PC-3 (cell line): ENCODE measurements at places on chromosomes 4 and X. TPM values are rescaled to one million over a fixed set of nuclear protein-coding genes. Genes with fewer than 3 reads are reported as not detected.

Gene C4orf51
- not detected in 2 replicates for total RNA-seq

Gene CXCL3
- total RNA-seq, result 25.1 and 28.9 TPM in 2 replicates

DNA sequence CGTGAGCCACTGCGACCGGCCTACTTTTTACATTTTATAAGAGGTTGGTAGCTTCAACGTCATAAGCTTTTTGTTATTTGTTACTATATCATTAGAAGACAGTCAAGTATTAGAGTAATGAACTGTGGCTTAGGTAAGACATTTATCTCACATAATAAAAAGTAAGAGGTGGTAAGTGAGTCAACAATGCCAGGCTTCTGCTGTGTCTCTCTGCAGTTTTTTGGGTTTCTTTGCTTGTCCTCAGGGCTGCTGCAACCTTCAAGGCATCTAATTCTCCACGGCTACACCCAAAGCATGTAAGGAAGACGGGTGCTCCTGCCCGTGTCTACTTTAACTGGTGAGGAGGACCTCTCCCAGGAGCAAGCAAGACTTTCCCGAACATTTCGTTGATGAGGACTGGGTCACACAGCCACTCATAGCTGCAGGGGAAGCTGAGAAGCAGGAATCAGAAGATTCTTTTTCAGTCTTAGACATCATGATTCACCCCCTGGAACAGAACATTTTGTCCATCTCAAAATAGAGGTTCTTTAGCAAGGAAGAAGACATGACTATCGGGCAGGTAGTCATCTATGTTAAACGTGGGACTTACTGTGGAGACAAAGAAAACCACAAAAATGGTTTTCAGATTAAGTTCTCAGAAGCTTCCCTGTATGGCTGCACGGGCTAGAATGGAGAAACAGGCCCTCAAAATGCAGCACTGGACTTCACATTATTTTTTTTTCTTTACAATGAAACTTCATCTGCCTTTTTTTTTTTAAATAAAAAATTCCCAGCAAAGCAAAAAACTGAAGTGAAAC is 13.0 kb upstream of the RHOH start:
- no peak for DNase-seq

- no peak for DNase-seq
Measured at GRCh38 chr4:16203083-16203482, 23.2 kb downstream of the TAPT1 start.

- no peak for DNase-seq
Measured at GRCh38 chr4:29073571-29073970, 1646.6 kb upstream of the PCDH7 start.

- DNase-seq, result no peak
Measured at GRCh38 chr4:140695483-140695882, 60.7 kb downstream of the TBC1D9 start.

DNA sequence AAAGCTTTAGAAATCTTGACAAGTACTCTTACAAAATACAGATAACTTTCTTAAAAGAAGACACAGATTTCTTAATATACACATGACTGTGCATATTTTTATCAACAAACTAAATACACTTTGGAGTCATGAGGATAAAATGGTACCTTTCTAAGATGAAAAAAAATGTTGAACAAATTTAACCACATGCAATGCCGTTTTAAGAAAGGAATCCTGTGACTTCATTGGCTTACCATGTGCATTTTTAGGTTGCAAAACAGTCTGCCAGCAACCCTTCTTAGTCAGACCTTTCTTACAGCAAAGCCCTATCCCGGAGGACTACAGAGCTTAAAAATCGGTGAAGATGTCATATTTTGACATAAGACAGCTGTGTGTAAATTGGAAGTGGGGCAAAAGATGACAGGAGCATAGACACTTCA is 51.7 kb downstream of the GASK1B start:
- DNase-seq, result no peak

GRCh38 chr4:77496457-77496856 is 109.2 kb upstream of the CXCL13 start:
- peak; percentile 19 for DNase-seq

DNA sequence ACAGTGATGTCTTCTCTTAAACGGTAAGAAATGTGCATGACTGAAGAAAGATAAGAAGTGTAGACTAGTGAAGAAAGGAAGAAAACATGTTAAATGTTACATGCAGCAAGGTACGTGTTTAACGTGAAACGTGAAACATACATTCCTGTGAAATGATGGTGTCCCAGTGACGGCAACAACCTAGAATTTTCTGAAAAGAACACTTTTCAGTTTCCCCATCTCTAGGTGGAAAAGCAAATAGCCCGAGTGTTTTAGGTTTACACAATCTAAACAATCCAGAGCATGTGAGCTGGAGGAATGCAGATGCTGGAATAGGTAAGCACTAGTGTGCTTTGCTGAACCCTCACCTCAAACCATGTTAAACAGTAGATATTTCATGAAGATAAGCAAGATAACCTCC is 60.7 kb downstream of the CLNK start:
- no peak for DNase-seq

GRCh38 chrX:45768666-45769236 is 568.1 kb upstream of the DIPK2B start:
- no peak for DNase-seq

- DNase-seq, result no peak
Measured at GRCh38 chr4:70829492-70829891, 10.2 kb downstream of the GRSF1 start.

DNA sequence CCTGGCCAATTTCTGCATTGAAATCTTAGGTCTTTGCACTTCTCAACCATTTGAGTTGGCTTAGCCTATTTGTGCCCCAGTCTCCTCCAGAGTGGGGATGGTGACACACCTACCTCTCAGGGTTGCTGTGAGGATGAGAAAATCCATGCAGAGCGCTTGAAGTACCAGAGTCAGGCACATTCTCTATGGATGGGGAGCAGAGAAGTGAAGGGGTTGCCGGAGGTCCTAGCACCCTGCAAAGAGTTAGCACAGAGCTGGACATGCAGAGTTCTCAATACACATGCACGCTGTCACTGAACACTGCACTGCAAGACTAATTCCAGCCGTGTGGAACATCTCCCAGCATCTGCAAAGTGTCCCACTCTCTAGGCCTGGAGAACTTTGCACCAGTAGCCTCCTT is 2.6 kb upstream of the STK32B start:
- DNase-seq, result no peak

DNA sequence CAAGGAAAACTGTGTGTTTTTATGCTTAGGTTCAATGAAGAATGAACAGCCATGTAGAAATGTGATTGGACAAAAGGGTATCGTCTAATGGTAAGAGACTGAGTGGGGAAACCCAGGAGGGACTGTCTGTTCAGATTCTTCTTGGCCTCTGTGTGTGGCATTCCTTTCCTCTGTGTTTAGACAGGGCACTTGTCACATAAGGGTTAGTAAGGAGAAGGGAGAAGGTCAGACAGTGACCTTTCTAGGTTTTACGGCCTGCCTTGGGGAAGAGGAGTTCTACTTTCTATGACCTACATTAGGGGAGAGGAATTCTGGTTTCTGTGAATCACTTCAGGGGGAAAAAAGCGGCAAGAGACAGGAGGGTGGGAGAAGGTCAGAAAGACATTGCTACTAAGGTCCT is 119.5 kb downstream of the GC start:
- no peak for DNase-seq
